Activated CD4-positive, alpha-beta T cell treated with anti-CD3 and anti-CD28 coated beads, Interleukin-2, amount 50 U/mL, for 24 hours (primary cell): ENCODE measurements at places on chromosomes 2 and 18.

DNA sequence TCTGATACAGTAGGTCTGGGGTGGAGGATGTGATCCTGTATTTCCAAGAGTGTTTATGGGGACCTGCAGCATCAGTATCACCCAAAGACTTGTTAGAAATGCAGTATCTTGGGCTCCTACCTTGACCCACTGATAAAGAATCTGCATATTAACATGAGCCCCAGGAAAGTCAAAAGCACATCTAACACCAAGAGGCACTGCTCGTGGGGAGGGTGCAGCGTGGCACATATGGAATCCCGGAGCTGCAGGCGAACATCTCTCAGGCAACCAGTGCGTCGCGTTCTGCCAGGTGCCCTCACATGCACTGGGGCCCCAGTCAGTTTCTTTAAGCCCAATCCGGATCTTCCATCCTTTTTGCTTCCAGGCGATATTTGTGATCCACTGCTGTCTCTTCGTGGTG, 41.3 kb upstream of the ASB18 start:
- DNase-seq = no peak

DNA sequence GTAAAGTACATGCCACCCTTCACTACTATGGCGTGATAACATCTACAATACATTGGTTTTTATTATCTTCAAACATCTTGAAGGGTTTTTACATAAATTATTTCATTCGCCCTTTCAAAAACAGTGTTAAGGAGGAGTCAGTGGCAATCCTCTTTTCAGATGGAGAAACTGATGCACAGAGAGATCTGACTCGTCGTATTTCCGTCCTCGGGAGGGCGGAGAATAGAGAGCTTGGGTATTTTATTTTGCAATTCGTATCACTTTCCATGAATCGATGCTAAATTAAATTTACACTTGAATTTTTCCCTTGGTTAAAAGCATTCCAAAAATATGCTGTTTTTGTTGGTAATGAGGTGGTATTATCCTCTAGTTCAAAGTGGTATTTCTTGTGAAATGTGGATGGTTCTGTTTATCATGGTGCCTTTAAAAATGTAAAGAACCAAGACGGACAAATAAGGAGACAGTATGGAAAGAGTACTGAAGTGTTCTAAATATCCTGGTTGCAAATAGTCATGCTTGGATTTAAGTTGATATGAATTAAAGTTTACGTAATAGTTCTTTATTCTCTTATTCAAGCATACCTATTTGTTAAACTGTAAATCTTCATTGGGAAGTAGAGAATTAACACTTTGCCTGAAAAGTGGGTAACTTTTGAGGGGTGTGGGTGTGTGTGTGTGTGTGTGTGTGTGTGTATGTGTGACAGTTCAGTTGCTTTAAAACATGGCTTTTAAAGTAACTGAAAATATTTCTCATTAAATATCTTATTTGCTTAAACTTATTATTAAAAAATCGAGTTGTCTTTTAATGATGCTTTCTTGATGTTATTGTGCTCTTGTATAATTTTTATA, 5.6 kb downstream of the PHLPP1 start:
- DNase-seq = no peak

DNA sequence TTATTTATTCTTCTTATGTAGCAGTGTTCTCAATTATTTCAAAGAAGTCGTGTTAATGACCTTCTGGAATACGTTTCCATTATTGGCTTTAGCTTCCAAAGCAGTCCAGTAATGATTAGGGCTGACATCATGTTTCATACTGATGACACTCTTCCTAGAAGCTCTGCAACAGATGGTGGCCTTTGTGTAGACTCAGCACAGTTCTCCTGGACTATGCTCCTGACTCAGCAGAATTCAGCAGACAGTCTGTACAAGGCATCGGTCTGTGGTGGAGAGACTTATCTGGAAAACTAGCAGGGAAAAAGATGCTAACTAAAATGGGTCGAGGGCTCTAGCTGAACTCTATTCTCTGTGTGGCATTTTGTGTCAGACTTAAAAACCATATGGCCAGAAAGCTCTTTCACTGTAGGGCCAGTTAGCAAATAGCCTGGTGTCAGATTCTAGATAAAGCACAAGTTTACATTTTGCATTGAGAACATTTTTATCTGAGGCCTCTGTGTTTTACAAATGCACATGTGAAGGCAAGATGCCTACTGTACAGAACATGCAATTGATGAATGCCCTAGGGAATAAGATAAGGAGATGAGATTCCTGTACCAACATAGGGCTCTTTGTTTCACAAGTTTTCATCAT, 35.1 kb downstream of the GULP1 start:
- no peak for DNase-seq

GRCh38 chr2:30237239-30237965, 6.1 kb downstream of the LBH start:
- DNase-seq = no peak

GRCh38 chr2:224072541-224073188, 33.6 kb upstream of the SERPINE2 start:
- no peak for DNase-seq

- no peak for DNase-seq
Observed at GRCh38 chr2:99651930-99652670, 162.3 kb upstream of the REV1 start.

- DNase-seq = no peak
Observed at GRCh38 chr2:225140723-225141122, 98.5 kb upstream of the DOCK10 start.
